ENCODE measurements at places on chromosomes 6 and 20.

- no peak for DNase-seq
Measured at GRCh38 chr6:139165324-139165723, 30.4 kb downstream of the HECA start.

GRCh38 chr6:26027491-26028211 is 59.6 kb upstream of the HFE start:
- DNase-seq: no peak

DNA sequence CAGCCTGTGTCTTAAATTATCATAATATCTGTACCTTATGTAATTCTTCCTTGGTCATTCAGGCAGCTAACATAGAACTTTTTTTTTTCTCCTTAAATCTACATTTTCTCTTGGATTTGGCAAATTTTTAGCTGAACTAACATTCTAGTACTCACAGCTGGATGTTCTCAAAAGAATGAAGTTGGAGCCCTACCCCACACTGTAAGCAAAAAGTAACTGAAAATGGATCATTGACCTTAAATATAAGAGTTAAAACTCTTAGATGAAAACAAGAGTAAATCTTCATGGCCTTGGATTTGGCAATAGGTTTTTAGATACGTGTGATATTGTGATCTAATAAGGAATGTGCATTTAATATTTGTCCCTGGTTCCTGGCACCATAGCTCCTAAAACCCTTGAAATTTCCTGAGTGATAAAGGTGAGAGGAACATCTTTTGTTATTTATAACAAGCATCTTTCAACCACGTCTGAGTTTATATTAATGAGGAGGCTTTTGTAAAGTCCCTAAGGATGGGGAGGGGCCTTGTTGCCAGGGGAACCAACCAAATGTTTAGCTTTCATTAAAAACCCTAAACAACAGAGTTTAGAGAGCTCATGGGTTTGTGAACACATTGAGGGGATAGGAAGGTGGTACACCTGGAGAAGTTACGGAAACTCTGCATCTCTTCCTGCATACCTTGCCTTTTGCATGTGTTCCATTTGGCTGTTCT is 106.1 kb upstream of the ADGRF4 start:
- DNase-seq: peak; percentile 50

DNA sequence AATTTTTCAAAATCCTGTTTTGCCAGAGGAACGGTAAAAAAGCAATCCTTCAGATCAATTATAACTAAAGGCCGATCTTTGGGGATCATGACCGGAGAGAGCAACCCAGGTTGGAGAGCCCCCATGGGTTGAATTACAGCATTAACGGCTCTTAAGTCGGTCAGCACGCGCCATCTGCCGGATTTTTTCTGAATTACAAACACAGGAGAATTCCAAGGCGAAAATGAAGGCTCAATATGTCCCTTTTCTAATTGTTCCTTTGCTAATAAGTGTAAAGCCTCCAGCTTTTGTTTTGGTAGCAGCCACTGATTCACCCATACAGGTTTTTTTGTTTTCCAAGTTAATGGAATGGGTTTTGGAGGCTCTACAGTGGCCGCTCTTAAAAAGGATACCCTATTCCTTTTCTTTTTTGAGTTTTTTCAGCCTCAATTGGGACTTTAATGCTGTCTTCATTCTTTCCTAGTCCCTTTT is 16.9 kb upstream of the PTCRA start:
- DNase-seq: peak; percentile 62

DNA sequence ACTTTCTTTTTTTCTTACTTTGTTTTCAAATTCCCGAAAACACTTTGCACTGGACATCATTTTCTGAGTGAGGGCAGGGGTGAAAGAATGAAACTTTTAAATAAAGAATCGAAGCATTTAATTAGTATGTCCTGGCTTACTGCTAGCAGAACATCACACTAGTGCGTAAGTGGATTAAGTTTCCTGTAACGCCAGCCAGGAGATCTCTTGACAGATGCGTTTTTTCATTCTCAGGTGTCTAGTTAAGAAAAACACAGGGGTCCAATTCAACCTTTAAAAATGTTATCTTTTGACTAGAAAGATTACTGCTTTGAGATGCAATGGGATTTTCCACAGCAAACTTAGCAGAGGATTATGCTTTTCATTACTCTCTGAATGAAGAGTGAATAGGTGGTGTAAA is 858.8 kb upstream of the EPHA7 start:
- DNase-seq: no peak

GRCh38 chr6:154606457-154606856 is 96.0 kb upstream of the CNKSR3 start:
- DNase-seq: no peak

- DNase-seq: no peak
Measured at GRCh38 chr6:150813993-150814359, 51.5 kb upstream of the MTHFD1L start.

Measured in HAP-1 (cell line).